ENCODE measurements at places on chromosomes 2 and 18.

GRCh38 chr2:169808221-169808620 lies 9.6 kb downstream of the SSB start:
- no peak for DNase-seq

GRCh38 chr2:43777306-43777926 lies 3.6 kb downstream of the DYNC2LI1 start:
- DNase-seq = no peak

- peak; percentile 21 for DNase-seq
Measured at GRCh38 chr2:111519071-111519470, 364.9 kb downstream of the ANAPC1 start.

GRCh38 chr2:43070030-43070429 lies 156.4 kb downstream of the ZFP36L2 start:
- DNase-seq = no peak

DNA sequence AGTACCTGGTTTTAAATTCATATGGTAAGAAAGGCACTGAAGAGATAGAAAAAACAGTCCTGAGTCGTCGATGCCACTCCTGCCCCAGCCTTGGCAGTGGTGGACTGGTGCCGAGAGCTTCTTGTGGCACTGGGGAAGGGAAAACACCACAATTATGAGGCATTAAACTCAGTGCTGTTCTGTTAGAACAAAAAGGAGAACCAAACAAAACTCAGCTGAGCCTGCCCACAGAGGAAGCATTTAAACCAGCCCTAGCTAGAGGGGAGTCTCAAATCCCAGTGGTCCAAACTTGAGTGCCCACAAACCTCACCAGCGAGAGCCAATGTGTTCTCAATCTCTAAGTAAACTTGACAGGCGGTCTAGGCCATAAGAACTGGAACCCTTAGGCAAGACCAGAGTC lies 1254.5 kb upstream of the FAM98A start:
- DNase-seq = peak; percentile 69

DNA sequence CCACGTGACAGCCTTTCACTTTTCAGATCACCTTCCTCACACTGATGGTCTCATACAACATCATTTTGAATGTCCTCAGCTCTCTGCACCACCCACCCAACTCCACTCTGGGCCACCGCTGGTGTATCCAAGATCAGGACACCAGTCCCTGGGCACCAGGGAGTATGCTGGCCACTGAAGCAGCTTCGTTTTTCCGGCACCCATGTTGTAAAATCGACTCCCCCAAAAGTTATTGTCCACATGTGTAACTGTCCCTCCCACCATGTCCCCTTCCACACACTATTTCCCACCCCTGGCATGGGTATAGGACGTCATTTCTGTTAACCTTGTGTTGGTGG lies 96.4 kb downstream of the TGOLN2 start:
- no peak for DNase-seq

DNA sequence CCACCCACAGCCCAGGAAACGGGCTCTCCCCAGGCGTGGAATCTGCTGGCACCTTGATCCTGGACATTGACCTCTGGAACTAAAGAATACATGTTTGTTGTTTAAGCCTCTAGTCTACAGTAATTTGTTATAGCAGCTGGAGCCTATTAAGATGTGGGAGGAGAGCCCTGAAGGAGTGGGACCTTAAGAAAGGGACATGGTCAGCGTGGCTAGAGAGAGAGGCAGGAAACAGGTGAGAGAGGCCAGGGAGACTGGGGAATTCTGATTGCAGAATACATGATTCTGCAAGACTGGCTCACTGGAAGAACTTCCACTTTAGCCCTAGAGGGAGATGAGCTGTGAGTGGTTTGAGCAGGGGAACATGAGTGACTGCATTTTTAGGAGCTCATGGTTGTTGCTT lies 83.2 kb downstream of the CD8B2 start:
- no peak for DNase-seq

- no peak for DNase-seq
Measured at GRCh38 chr2:182073613-182074012, 88.0 kb downstream of the PPP1R1C start.

- no peak for DNase-seq
Measured at GRCh38 chr18:55858661-55859515, 270.9 kb upstream of the TCF4 start.

- DNase-seq = no peak
Measured at GRCh38 chr18:56089612-56090258, 501.7 kb upstream of the TCF4 start.

- DNase-seq = no peak
Measured at GRCh38 chr18:26482569-26482968, 65.8 kb downstream of the KCTD1 start.

DNA sequence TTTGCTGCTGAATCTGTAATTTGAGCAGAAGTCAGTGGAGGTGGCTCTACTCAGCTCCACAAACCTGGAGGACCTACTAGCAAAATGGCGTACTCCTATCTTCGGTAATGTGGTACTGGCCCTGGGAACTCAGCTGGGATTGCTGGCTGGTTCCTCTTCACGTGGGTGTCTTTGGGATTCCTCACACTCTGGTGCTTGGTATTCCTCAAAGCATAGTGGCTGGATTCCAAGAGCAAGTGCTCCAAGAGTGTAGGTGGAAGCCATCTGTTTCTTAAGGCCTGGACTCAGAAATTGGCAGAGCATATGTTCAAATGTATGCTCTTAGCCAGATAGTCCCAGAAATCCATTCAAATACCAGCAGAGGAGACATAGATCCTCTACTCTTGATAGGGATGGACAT lies 281.9 kb upstream of the CDH7 start:
- no peak for DNase-seq

- no peak for DNase-seq
Measured at GRCh38 chr2:205586626-205587025, 95.7 kb upstream of the NRP2 start.

DNA sequence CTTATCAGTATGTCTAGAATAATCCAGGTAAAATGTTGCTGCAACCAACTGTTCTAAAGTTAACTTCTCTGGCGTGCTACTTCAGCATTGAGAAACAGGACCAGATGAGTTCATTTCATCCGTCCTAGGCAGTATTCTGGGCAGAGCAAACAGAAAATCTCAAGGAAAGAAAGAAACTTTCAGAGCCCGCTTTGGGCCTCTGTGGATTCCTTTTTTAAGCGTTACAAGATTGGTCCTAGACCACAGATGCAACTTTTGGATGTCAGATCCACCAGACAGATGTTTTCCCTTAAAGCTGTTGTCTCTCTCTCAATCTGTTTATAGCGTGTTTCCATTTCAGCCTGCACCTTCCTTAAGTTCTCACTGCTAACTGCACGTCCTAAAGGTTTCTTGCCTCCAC lies 75.0 kb downstream of the BCL2 start:
- DNase-seq = no peak

- DNase-seq = peak; percentile 78
Measured at GRCh38 chr18:23861805-23862470, 152.6 kb upstream of the TTC39C start.

- DNase-seq = no peak
Measured at GRCh38 chr2:230925443-230925878, 419 bp upstream of the GPR55 start.

GRCh38 chr2:68920481-68921170 lies 32.1 kb downstream of the GKN2 start:
- no peak for DNase-seq

DNA sequence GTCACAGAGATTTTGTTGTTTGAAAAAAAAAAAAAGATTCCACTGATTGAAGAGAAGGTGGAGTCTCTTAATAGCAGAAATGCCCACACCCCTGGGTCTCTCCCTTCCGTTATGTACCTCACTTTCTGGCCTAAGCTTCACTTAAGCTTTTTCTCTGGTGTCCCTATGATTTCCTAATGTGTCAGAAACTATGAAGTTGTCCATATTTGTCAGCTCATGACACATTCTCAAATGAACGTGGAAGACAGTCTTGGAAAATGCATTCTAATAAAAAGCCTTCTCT lies 5.4 kb upstream of the MALL start:
- no peak for DNase-seq

- DNase-seq = no peak
Measured at GRCh38 chr2:227813229-227813561, 447 bp upstream of the CCL20 start.

- no peak for DNase-seq
Measured at GRCh38 chr2:103859238-103859637, 994.7 kb upstream of the POU3F3 start.

- DNase-seq = no peak
Measured at GRCh38 chr2:195666113-195666712, 9.2 kb downstream of the SLC39A10 start.

- DNase-seq = no peak
Measured at GRCh38 chr2:219439506-219439905, 4.9 kb downstream of the SPEG start.

DNA sequence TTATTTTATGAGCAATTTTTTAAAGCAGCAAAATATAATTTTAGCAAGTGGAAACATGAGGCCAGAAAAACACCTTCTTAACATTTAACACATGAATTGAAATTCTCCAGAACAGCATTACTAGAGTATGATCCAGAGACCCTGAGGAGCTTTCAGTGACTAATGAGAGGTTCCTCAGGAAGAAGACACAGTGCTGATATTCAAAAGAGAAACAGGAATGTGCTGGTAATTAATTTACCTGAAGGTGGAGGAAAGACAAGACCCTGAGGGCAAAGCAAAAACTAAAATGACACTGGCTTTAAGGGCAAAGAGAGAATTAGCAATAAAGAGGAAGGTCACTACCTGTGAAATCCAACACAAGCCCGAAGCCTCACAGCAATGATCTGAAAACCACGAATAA lies 97.0 kb downstream of the CDH2 start:
- DNase-seq = no peak

GRCh38 chr2:134406311-134406710 lies 152.4 kb downstream of the MGAT5 start:
- DNase-seq = no peak

- DNase-seq = no peak
Measured at GRCh38 chr2:61433606-61434005, 37.3 kb downstream of the USP34 start.

DNA sequence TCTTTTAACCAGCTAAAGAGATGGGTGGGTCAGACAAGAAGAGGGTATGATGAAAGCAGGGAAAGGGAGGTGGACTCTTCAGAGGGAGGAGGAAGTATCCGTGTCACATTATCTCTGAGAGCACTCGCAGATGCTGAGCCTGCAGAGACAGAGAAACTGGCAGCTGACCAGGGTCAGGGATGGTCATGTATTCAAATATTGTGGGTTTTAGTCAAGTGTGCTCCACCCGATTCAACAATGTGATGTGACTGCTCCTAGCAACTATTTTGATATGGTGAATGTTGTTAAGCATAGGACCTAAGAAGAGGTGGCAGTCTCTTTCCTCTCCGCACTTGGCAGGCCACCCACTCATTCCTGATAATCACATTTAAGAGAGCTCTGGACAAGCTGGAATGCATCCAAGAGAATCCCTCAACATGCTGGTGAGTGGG lies 1.3 kb upstream of the CLIP4 start:
- DNase-seq = no peak

DNA sequence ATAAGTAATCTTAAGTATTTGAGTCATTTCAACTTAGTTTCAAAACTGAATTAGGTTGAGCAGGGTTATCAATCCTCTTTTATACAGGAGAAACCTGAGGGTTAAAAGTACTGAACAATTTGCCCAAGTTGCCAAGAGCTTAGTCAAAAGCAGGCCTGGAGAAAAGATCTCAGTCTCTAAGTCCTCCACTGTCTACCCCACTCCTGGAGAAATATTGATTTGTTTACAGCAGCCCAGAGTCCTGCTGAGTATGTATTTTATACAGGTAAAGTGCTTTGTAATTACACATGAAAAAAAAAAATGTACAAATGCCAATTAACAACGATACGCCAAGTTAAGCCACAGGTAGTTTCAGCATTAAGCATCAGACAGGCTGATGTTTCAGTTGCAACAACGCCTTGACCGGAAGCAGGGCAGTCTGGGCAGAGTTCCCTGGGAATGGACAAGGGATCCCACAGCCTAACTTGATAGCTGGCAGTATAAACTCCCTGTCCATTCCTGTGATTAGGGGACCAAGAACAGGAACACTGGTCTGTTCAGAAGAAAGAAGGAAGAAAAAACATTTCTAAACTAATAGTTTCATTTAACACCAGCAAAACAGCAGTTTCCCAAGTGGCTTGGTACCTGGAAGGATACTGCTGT lies 132.9 kb downstream of the MYO5B start:
- DNase-seq = no peak
